Mammary epithelial cell (primary cell): ENCODE measurements at places on chromosomes 11 and 22.

GRCh38 chr11:130514316-130514715 lies 65.9 kb downstream of the ADAMTS15 start:
- no peak for DNase-seq

DNA sequence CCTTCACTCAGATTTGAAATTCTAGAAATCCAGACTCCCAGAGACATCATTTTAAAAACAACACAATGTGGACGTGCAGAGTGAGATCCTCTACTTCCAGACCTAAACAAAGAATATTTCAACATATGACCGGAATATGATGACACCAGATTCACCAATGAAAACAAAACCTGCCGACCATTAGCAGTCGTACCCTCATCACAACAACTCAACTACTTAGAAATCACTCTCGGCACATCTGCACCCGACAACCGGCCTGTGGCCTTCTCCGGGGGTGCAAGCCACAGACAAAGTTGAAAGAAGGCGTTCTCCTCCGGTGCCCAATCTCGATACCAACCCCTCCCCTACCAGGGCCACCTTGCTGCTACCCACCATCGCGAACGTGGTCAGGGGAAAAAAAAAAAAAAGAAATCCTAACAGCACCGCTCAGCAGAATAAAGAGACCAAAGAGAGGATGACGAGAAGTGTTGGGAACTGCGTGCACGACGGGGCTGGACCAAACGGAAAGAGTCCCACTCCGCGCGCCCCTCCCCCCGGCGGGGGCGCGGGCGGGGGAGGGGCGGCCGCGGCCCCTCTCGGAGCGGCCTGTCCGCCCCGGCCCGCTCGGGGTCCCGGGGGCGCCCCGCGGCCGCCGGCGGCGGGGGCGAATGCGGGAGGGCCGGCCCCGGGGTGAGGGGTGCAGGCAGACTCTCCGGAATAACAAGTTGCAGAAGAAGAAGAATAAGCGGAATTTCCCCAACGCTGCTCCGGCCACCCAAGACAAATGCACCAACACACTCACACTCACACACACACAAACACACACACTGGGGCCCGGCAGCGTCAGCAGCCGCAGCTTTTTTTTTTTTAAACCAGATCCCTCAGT lies 1.7 kb downstream of the PHF21A start:
- DNase-seq, result peak; percentile 65

DNA sequence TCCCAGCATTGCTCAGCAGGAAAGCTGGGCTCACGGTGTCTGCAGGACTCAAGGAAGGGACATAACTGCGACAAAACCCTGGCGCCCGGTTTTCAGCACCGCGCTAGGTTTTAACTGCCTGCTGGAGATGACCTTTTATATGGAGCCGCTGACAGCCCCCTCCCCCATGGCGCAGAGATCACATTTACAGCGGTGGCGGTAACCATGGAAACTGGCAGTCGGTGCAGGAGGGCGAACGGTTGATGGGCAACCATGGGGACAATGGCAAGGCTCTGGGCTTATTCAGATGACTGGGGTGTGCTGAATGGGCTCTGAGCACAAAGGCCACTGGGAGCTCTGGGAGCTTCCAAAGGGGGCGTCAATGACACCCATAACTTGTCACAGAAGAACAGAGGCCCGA lies 37.2 kb downstream of the CELSR1 start:
- no peak for DNase-seq

DNA sequence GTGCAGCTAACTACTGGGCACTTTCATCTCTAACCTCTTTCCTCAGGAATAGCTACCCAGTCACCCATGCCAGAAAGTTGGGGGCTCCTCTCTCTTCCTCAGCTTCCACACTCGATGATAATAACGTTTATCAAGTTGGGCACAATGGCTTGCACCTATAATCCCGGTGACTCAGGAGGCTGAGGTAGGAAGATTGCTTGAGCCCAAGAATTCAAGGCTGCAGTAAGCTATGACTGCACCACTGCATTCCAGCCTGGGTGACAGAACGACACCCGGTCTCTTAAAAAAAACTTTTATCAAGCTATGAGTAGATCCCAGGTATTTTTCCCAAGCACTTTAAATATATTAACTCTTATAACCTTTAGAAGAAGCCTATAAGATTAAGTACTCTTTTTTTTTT lies 2.0 kb downstream of the SF3A1 start:
- no peak for DNase-seq

- no peak for DNase-seq
These were observed 10.6 kb downstream of the NADSYN1 start for GRCh38 chr11:71463331-71464211.

DNA sequence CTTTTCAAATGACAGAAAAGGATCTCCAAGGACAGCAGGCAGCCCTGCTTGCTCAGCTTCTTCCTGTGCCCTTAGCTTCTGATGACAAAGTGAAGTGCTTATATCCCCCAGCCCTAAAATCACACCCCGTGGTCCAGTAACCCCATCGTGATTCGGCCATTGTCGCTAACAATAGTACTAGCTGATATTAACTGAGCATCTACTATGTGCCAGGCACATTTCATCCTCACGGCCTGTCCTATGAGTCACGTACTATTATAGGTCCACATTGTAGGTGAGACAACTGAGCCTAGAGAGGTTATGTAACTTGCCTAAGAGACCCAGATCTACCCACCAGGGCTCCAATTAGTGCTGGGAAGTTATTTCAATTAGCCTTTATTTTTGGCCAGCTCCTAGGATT lies 6.1 kb downstream of the SCN4B start:
- no peak for DNase-seq

DNA sequence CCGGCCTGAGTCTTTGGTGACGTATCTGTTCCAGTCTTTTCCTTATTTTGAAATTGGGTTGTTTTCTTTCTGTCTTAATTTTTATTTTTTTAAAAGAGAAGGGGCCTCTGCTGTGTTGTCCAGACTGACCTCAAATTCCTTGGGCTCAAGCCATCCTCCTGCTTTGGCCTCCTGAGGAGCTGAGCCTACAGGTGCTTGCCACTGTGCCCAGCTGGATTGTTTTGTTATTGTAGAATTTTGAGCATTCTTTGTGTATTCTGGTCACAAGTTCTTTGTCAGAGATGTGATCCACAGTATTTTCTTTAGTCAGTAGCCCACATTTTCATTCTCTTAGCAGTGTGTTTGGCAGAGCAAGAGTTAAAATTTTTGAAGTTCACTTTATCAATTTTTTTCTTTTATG lies 100.1 kb downstream of the ATXN10 start:
- DNase-seq, result no peak

GRCh38 chr11:12715131-12715530 lies 40.9 kb downstream of the TEAD1 start:
- DNase-seq, result no peak
